ENCODE measurements at places on chromosomes 11 and 22.

- no peak for DNase-seq
These were observed 79.0 kb downstream of the ABTB2 start for GRCh38 chr11:34278693-34279297.

GRCh38 chr11:68142441-68143309, 21.5 kb upstream of the CHKA start:
- DNase-seq, result no peak

GRCh38 chr11:118171269-118172062, 5.0 kb downstream of the SCN2B start:
- DNase-seq, result peak; percentile 82

GRCh38 chr11:112513417-112513816, 252.8 kb upstream of the PLET1 start:
- no peak for DNase-seq

DNA sequence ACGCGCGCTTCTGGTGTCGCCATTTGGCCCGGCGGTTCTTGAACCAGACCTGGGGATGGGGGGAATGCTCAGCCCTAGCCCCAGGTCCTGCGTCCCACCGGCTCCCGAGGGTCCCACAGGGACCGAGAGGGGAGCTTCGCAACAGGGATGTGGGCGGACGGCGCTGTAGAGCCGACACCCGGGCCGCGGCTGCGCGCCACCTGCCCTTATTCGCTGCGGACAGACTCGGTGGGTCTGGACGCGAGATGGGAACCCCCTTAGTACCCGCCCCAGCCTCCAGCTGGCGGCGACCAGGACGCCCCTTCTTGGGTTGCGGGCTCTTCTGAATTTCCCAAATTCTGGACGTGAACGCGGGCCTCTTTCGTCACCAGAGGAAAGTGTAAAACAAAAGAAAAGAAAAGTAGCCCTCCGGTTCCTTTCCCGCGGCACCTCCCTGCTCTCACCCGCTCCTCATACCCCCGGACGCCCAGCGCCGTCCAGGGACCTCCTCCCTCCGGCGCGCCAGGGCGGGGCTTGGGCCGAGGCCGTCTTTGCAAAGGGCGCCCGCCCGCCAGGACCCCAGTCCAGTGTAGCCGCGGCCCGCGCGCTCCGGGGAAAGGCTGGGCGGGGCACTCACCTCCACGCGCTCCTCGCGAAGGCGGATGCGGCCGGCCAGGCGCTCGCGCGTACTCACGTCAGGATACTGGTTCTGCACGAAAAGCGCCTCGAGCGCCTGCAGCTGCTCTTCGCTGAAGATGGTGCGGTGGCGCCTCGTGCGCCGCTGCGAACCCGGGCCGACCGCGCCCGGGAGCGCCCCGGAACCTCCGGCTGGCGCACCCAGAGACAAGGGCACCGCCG, 827 bp downstream of the GSC2 start:
- DNase-seq, result peak; percentile 54

GRCh38 chr11:90476442-90477007, 253.7 kb upstream of the CHORDC1 start:
- peak; percentile 75 for DNase-seq

DNA sequence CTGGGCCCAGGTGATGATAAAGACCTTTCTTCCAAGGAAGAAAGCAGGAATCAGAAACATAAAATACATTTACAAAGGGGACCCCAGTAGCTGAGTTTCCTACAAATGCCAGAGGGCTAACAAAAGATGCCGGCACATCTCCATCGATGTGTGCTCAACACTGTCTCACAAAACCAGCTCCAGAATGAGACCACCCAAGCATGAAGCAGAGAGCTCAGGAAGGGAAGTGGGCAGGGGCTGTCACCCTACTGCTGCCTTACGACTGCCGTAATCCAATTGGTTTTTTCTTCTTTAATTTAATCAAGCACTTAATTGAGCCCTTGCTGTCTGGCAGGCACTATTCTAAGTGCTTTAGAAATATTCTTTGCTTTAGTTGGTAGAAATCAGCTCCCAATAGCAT, 26.1 kb downstream of the SMCO4 start:
- DNase-seq, result no peak

GRCh38 chr11:35919244-35919643, 24.6 kb upstream of the LDLRAD3 start:
- DNase-seq, result no peak

DNA sequence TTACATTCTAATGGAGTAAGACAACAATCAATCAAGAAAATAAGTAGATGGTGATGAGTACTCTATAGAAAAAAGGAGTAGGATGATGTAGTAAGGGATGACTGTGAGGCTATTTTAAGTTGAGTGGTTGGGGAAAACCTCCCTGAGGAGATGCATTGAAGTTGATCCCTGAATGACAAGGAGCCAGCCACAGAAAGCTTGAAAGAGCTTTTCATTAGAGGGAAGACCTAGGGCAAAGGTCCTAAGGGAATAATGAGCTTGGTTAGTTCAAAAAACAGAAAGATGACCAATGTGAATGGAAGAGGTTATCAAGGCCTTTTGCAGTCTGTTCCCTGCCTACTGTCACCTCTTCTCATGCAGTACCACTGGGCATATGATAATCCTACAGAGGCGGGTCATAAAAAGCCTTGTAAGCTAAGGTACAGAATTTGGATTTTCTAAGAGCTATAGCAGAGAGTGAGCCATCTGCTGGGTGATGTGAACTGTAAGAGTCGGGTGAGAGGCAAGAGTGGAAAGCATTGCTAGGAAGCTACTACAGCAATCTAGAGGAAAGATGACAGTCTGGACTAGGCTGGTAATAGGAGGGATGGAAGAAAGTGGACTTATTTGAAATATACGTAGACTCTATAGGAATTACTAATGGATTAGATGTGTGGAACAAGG, 3.1 kb downstream of the PPP2R1B start:
- DNase-seq, result peak; percentile 23

- no peak for DNase-seq
These were observed 63.4 kb downstream of the GALNT18 start for GRCh38 chr11:11558396-11558795.

- peak; percentile 46 for DNase-seq
These were observed 27.9 kb upstream of the OAF start for GRCh38 chr11:120182790-120183491.

- DNase-seq, result no peak
These were observed 3.7 kb downstream of the INSC start for GRCh38 chr11:15118431-15118830.

GRCh38 chr11:68309621-68310185, 2.7 kb upstream of the LRP5 start:
- DNase-seq, result no peak

GRCh38 chr11:73931039-73931645, 19.7 kb upstream of the DNAJB13 start:
- peak; percentile 88 for DNase-seq

DNA sequence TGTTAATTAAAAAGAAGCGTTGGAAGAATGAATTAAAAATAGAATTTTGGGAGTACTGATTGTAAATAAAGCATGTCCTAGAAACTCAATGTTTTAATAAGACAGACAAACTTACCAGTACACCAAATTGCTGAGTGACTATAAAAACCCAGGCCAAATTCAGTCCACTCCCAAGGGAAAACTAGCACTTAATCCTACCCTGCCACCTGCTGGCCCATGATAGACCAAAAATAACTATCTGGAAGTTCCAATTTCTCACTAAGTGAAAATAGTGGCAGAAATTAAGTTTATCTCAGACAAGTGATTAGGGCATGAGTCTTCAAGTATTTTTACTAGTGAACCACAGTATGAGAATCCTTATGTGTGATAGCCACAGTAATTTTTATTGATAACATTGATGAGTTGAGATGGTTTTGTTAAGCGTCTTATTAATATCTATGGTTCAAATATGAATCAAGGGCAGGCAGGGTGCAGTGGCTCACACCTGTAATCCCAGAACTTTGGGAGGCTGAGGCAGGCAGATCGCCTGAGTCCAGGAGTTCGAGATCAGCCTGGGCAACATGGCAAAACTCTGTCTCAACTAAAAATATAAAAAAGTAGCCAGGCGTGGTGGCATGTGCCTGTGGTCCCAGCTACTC, 9.8 kb upstream of the DDX10 start:
- DNase-seq, result peak; percentile 71

DNA sequence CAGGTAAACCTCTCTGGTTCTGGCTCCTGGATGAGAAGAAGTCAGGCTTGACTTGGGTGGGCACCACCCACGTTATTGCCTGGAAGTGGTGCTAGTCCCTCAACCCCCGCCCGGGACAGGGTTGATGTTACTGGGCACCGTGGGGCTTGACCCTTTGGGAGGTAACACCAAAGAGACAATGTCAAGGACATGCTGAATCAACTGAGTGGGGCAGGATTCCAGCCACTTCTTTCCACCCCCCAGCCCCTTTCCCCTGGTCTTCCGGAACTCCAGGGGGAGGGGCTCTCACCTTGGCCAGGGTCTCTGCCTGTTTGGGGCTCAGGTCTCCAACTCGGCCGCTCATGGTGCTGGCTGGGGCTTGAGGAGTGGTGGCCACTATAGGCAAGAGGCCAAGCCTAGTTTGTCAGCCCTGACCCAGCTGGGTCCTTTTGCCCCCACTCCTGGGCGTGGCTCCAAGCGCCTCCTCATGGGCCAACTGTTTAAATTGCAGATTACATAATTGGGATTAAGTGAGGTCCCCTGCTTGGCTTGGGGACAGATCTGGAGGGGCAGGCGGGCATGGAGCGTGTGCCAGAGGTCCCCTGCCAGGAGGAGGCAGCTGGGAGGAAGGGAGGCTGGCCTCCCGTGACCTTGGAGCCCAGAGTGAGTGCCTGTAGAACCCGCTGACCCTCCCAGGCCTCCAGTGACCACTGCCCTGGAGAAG, at the start of gene SEC14L3:
Gene SEC14L3, minus strand, starts transcription at position 402 of the 703 bp plus-strand sequence. Its CDS starts 59 bp downstream, at position 343.
- DNase-seq, result no peak

- no peak for DNase-seq
These were observed 1349.5 kb downstream of the BRD1 start for GRCh38 chr22:48478124-48478523.

- DNase-seq, result peak; percentile 79
These were observed 33.9 kb downstream of the PRDM11 start for GRCh38 chr11:45180179-45180847.

DNA sequence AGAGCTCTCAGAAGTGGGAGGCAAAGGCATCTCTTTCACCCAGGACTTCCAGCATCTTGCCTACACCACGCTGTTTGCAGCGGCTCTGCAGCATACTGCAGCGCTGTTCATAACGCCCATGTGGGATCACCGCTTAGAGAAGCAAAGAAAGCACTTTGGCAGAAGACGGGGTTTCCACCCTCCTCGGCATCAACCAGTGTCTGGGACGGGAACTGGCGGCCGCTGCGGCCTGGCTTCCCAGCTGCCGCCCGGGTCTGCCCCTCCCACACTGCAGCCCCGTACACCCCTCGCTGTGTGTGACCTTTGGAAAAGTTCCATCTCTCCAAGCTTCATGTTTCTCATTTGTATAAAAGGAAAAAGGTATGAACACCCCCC, 545 bp upstream of the TIRAP start:
- peak; percentile 69 for DNase-seq

GRCh38 chr11:97691061-97691460, 1301.2 kb downstream of the JRKL start:
- no peak for DNase-seq

DNA sequence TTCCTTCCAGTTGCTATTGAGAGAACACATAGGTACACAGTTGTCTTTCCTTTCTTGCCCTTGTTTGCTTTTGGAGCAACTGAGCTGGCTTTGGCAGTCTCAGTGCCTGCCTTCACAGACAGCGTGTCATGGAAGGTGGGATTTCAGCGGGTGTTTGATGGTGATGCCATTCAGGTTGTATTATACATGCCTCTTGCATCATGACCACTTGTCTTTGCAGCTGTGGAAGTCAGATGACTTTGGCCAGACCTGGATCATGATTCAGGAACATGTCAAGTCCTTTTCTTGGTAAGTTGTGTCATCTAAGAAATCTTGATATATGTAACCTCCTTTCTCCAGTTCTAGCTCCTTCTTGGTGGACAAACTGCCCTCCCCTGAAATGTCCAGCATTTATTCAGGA, 37.1 kb upstream of the SORL1-AS1 start:
- DNase-seq, result no peak

- no peak for DNase-seq
These were observed 49.9 kb upstream of the SOX6 start for GRCh38 chr11:16406226-16406625.

DNA sequence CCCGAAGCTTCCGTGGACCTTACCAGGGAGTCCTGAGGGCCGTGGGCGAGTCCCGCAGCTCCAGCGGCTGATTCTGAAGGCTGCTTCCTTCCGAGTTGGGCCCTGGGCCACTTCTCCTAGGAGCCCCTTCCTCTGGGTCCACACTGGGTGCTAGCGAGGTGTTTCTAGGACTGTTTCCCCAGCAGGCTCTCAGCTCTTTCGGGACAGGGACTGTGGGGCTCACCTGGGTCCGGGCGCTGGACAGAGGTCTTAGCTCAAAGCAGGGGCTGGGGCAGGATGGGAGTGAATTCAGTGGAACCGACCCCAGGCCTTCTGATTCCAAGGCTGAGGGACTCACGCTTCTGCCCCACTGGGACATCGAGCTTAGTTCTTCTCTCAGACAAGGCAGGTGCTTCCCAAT, 29.3 kb upstream of the CSNK1E start:
- DNase-seq, result no peak

DNA sequence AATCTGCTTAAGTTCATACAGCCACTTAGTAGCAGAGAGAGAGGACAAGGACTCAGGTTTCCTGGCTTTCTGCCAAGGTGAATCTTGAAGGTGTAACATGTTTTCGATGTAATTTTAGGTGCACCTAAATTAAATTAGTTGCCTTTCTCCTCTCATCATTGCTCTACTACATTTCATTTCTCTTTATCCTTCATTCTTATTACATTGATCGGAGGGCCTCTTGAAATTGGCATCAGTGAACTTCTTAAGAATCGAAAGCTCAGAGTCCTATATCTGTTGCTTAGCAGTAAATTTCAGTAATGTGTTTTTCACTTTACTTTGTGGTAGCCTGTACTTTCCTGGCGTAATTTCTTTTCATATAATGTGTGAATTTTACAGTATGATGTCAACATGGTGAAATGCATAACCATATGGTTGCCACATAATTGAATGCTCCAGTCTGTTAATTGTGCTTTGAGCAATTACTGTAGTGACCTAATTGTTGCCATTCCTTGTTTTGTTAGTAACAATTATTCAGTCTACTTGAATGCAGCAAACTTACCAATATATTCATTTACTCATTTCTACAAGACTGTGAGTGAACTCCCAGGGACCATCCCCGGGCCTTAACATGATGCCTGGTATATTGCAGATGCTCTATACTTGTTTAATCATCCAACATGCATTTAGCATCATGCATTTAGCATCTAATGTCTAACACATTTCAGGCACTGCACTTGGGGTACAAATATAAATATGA, 138.1 kb downstream of the MAML2 start:
- DNase-seq, result no peak

- no peak for DNase-seq
These were observed 283.5 kb downstream of the SWAP70 start for GRCh38 chr11:9947231-9947864.

GRCh38 chr22:45645150-45645525, 26.5 kb upstream of the ATXN10 start:
- no peak for DNase-seq

- no peak for DNase-seq
These were observed 158.4 kb downstream of the LRRC4C start for GRCh38 chr11:41301023-41301422.

All from hematopoietic multipotent progenitor cell treated with erythropoietin and hydrocortisone succinate and interleukin-3 and kit ligand, for 4 days (in vitro differentiated cells).